Karpas-422 (cell line): ENCODE measurements at places on chromosomes 3 and 15.

GRCh38 chr15:40219801-40220200, 19.1 kb upstream of the PAK6 start:
- DNase-seq: no peak

DNA sequence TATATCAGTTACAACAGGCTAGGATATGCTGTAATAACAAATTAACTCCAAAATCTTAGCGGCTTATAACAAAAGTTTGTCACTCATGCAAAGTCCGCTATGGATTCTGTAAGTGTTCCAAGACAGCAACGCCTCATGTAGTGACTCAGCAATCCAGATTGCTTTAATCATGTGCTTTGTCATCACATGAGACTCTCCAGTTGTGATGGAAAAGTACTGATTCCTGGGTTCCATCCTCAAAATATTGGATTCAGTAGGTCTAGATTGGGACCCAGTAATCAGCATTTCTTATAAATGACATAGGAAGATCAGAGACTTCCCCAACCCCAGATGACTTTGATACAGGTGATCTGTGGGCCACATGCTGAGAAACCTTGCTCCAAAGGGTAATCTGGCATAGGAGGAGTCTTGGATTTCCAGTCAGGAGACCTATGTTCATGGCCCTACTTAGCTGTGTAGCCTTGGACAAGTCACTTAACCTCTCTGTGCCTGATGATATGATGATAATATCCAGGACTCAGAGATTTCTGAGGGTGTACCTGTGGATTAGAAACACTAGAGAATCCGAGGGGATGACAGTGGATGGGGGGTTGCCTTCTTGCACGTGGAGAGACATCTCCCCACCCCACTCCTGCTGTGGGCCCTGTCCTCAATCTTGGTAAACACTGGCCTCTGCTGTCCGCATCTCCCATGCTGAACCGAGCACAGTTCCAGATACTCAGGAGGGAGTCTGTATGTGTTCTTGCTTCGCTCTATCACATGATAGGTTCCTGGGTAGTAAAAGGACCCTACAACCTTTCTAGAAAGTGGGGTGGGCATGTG, 65.5 kb downstream of the CORO2B start:
- DNase-seq: no peak

DNA sequence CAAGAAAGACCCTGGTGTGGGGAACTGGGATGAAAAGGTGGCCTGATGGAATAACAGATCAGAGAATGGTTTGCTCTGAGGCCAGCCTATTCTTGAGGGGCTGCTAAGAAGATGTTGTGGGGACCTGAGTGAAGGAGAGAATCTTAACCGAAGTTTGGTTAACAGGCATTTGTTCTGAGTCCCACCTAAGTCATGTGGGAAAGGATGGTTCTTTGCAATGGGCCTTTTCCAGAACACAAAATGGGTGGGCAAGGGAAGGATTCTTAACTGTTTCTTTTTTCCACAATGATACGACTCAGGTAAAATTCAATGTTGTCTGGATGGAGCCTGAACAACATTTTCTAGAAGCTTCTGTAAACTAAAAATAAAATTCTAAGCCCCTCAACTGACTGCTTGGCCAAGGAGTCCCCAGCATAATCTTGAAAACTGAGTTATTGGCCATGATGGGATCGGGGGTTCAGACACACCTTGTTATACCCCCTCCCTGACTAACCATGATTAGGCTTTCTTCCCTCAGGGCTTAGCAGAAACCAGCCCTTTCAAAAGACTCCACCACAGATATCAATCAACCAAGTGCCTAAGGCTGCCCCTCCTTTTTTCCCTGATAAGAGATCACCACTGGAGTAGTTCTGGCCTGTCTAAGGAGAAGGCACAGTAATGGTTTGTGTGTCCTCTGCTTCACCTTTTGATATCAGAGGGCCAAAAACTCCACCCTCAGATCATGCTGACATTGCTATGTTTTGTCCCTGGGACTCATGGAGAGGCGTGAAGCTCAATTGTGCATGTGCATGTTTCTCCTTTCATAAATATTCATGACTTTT, 30.1 kb downstream of the SCN11A start:
- no peak for DNase-seq

- DNase-seq: no peak
Observed at GRCh38 chr3:119308355-119308754, 14.2 kb downstream of the ARHGAP31 start.

DNA sequence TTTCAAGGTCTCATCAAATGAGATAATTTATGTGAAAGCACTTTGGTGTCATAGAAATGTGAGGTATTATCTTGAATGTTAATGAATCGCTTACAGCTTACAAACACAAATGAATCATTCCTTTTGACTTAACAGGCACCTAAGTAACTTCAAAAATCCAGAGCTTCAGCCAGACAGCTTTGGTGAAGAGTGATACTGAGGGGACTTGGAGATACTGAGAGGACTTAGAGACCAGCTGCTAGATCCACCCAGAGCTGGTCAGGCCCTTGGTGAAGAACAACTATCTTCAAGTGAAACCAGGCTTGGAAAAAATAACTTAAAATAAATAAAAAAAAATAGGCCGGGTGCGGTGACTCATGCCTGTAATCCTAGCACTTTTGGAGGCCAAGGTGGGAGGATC, 16.2 kb upstream of the ZFYVE19 start:
- DNase-seq: no peak
